Activated CD8-positive, alpha-beta memory T cell treated with anti-CD3 and anti-CD28 coated beads for 4 hours (primary cell): ENCODE measurements at places on chromosomes 2 and 18.

- DNase-seq = no peak
Measured at GRCh38 chr18:33195795-33196194, 244.7 kb downstream of the CCDC178 start.

DNA sequence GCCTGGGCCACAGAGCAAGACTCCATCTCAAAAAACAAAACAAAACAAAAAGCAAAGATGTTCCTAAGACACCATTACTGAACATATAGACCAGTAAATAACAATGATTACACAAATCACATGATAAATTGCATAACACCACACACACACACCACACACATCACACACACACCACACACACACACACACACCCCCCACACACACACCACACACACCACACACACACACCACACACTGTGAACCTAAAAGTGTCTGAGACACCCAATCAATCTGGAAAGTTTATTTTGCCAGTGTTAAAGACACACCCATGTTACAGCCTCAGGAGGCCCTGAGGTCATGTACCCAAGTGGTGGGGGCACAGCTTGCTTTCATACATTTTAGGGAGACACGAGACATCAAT lies 62.6 kb upstream of the ASAP2 start:
- DNase-seq = no peak

GRCh38 chr2:215794829-215795546 lies 218.4 kb downstream of the MREG start:
- DNase-seq = no peak

DNA sequence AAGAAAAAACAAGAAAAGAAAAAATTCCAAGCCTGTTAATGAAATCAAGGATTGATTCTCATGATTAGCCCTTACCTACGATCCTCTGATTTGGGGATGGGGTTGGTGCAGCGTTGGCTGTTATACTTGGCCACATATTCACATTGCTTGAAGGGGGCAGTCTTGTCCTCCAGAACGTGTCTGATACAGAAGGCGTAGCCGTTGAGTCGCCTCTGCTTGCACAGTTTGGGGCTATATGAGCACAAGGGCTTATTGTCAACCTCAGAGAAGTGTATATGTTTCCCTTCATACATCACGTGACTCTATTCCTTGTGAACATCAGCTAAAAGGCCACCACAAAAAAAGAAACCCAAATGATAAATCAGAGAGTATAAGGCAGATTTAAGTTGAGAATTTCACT lies 23.2 kb downstream of the INO80D start:
- no peak for DNase-seq

- DNase-seq = no peak
Measured at GRCh38 chr18:8380926-8381325, 228.3 kb upstream of the RAB12 start.

GRCh38 chr2:128366713-128367511 lies 48.2 kb upstream of the HS6ST1 start:
- no peak for DNase-seq

DNA sequence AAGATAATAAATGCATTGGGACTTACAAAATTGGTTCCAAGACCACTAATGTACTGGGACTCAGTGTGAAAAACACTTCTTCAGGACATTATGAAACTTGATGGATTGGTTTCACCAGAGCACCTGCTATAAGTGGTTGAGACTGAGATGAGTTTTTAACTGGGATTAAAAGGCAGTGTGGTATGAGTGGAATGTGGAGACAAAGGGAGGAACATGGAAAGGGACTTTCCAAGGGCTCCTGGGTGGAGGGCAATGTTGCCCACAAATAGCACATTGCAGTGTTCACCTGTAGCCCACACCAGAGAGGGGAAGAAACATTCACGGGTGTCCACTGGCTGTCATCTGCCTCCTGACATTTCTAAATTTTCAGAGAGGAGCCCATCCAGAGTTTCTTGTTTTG lies 253.3 kb upstream of the TANK start:
- DNase-seq = no peak

DNA sequence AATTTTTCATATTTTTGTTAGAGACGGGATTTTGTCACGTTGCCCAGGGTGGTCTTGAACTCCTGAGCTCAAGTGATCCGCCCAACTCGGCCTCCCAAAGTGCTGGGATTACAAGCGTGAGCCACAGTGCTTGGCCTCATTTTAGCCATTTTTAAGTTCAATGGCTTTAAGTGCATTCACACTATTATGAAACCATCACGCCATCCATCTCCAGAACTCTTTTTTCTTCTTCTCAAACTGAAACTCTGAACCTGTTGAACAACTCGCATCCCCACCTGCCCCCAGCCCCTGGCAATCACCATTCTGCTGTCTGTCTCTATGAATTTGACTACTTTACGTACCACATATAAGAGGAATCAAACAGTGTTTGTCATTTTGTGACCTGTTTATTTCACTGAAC lies 31.3 kb upstream of the ASB18 start:
- DNase-seq = no peak

- no peak for DNase-seq
Measured at GRCh38 chr2:30894498-30895119, 87.4 kb upstream of the CAPN13 start.

GRCh38 chr2:201444746-201445465 lies 6.4 kb downstream of the TRAK2 start:
- no peak for DNase-seq

- no peak for DNase-seq
Measured at GRCh38 chr18:12029786-12030584, 48.7 kb downstream of the IMPA2 start.

DNA sequence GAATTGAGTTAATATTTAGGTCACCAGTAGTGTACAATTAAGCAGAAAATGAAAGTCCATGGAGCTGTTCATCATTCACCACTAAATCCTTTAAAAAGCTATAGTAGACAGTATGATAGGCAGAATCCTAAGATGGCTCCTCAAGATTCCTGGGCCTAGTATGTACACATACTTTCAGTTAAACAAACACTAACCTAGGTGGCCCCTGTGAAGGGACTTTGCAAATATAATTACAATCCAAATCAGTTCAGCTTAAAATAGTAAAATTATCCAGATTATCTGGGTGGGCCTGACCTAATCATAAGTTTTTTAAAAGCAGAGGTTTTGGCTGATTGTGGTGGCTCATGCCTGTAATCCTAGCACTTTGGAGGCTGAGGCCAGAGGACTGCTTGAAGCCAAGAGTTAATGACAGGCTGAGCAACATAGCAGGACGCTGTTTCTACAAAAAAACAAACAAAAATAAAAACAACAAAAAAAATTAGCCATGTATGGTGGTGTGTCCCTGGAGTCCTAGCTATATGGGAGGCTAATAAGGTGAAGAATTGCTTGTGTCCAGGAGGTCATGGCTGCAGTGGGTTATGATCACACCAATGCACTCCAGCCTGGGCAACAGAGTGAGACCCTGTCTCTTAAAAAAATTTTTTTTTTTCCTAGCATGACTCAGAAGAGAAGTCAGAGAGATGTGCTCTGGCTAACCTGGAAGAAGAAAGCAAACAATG lies 13.9 kb downstream of the MEX3C start:
- DNase-seq = no peak

GRCh38 chr18:48589797-48590519 lies 51.1 kb downstream of the CTIF start:
- no peak for DNase-seq

- no peak for DNase-seq
Measured at GRCh38 chr18:49048396-49049020, 97.7 kb upstream of the SMAD7 start.

DNA sequence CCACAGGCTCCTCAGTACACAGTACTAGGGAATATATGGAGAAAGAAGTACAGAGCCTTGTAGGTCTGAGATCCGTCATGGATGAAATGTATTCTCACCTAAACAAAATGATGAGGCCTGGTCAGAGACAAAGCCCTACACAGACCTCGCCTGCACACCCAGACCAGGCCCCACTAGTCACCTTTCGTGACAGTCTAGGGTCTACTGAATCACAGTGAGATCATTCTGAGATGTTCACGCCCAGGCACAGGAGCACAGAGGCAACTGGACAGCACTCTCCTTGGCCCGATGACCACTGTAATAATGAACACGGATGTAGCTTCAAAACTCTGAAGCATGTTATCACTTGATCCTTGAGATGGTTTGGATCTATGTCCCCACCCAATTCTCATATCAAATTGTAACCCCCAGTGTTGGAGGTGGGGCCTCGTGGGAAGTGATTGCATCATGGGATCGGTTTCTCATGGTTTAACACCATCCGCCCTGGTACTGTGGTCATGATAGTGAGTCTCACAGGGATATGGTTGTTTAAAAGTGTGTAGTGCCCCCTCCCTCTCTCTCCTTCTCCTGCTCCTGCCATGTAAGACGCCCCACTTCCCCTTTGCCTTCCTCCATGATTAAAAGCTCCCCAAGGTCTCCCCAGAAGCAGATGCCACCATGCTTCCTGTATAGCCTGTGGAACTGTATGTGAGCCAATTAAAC lies 15.1 kb downstream of the DOCK10 start:
- DNase-seq = peak; percentile 18

- no peak for DNase-seq
Measured at GRCh38 chr2:102063487-102063911, 71.7 kb downstream of the IL1R2 start.

DNA sequence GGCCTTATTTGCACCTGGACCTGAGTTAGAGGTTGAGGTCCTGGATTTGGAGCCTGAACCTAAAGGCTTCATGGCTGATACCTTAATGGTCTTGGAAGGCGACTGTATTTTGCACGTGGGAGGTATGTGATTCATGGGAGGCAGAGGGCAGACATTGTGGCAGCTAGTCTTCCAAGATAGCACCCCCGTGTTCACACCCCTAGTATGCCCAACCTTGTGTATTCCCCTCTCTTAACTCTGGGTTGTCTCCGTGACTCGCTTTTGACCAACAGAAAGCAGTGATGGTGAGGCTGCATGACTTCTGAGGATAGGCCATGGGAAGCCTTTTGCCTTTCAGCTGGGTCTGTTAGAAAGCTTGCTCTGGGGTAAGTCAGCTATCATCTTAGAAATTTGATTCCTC lies 45.8 kb upstream of the HAAO start:
- DNase-seq = no peak

DNA sequence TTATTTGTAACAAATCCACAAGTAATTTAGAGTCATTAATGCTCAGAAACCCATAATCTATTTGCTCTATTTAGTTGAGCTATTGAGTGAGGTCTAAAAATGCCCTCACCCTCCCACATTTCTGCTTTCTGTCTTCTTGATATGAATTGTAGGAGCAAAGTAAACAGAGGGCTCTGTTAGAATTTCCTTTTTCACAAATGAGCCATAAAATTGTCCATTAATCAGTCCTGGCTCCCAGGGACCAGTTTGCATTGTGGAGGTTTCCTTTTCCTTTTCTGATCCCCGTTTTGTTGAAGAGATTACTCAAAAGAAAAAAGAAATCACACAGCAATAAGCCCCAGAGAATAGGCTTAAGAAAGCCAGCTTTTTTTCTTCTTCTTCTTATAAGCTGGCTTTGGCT lies 476.7 kb downstream of the EPHA4 start:
- no peak for DNase-seq

DNA sequence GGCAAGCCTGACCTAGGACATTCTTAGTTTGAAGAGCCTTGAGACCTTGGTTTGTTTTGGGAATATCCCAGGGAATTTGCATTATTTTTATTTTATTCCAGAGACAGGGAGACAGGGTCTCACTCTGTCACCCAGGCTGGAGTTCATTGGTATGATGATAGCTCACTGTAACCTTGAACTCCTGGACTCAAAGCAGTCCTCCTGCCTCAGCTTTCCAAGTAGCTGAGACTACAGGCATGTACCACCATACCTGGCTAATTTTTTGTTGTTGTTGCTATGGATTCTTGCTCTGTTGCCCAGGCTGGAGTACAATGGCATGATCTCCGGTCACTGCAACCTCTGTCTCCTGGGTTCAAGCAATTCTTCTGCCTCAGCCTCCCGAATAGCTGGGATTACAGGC lies 4.8 kb downstream of the MTA3 start:
- no peak for DNase-seq

- no peak for DNase-seq
Measured at GRCh38 chr2:191187105-191187829, 36.5 kb upstream of the STAT4 start.
